ENCODE measurements at places on chromosomes 4 and X.

GRCh38 chr4:75484190-75484589 is 30.0 kb downstream of the RCHY1 start:
- no peak for DNase-seq

DNA sequence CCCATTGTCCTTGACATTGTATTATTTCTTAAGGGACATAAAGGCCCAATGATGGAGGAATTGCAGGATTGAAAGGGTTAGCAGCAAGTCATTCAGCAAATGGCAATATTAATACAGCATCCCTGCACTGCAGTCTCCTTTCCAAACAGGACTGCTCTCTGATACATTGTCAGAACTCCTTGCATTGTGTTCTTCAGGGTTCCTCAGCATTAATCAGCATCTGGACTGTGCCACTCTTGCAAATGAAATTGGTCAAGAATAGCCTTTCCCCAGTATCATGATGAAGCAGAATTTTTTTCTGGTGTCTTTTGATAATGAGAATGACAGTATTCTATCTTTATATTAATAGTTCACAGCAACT is 272.6 kb upstream of the HAND2 start:
- no peak for DNase-seq

GRCh38 chrX:45619290-45619689 is 418.6 kb upstream of the DIPK2B start:
- no peak for DNase-seq

- no peak for DNase-seq
Observed at GRCh38 chr4:57018980-57019379, 40.3 kb downstream of the POLR2B start.

- DNase-seq = no peak
Observed at GRCh38 chrX:57822398-57822797, 87.9 kb downstream of the ZXDA start.

- DNase-seq = peak; percentile 27
Observed at GRCh38 chr4:15938182-15938581, 358 bp downstream of the FGFBP1 start.

DNA sequence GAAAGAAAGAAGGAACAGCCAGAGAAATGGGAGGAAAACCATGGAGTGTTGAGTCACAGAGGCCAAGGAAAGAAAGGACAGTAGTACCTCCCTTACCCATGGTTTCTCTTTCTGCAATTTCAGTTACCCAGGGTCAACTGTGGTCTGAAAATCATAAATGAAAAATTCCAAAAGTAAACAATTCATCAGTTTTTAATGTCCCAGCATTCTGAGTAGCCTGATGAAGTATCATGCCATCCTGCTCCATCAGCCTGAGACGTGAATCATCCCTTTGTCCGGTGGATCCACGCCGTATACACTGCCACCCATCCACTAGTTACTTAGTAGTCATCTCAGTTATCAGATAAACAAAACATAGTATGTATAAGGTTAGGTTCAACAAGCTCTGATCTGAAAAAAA is 114.2 kb downstream of the COMMD8 start:
- no peak for DNase-seq

DNA sequence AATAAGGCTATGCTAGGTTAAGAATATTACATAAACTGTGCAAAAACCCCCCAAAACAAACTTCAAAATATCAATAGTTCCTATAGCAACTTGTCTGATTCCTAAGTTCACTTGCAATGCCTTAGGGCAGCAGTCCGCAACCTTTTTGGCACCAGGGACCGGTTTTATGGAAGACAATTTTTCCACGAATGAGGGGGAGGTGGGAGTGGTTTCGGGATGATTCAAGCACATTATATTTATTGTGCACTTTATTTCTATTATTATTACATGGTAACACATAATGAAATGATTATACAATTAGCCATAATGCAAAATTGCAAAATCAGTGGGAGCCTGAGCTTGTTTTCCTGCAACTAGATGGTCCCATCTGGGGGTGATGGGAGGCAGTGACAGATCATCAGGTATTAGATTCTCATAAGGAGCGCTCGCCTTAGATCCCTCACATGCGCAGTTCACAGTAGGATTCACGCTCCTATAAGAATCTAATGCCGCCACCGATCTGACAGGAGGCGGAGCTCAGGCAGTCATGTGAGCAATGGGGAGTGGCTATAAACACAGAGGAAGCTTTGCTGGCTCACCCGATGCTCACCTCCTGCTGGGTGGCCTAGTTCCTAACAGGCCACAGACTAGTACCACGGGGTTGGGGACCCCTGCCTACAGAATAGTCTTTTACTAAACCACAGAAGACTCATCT is 39.7 kb downstream of the ACOX3 start:
- DNase-seq = no peak

DNA sequence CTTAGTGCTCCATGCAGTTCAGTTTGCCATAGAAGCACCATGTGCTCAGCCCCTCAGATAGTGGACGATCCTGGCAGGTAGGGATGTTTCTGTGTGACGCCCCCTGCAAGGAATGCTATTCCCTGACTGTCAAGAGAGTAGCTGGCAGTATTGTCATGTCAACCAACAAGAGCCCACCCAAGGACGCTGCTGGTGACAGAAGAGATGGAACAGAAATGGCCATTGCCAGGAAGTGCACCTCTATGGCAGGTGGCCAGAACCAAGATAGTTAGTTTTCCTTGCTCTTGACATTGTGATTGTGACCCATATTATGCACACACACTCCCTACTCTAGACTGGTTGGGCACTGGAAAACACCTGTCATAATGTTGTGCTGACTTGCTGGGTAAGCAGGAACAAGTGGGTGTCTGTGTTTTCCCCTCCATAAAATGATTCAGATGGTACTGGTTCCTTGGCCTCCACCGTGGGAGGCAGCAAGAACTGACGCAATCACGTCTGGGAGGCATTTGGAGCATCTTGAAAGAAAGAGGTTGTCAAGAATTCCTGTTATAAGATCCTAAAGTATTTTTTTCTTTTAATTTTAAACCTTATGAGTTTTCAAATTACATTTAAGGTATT is 507.9 kb downstream of the MID1IP1 start:
- no peak for DNase-seq

GRCh38 chr4:147029296-147029695 is 83.6 kb upstream of the TTC29 start:
- DNase-seq = no peak

DNA sequence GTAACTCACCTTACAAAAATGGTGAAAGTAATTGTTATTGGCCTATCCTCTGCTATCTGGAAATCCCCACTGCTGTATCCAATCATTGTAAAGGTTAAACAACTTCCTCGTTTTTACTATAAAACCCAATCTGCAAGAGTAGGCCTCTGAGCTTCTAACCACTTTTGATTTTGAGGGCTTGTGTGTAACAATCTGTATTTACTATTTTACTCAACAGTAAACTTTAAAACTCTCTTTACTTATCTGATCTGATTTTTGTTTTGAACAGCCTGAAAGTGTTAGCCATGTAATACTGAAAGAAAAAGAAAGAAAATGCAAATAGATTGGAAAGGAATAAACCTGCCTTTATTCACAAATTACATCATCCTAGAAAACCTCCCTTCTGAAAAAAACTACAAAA is 63.1 kb downstream of the SLC10A7 start:
- DNase-seq = no peak

DNA sequence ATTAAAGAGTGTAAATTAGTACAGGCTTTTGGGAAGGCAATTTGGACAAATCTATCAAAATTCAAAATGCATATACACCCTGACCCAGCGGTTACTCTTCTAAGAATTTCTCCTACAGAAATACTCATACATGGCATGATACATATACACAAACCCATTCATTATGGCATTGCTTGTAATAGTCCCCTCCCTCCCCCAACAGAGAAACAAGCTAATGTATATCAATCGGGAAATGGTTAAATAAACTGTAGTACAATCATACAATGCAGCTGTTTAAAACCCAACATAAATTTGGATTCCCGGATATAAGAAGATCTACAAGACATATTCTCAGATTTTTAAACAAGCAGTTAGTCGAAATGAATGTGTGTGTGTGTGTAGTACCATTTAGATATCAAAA is 808 bp downstream of the HUWE1 start:
- DNase-seq = no peak

DNA sequence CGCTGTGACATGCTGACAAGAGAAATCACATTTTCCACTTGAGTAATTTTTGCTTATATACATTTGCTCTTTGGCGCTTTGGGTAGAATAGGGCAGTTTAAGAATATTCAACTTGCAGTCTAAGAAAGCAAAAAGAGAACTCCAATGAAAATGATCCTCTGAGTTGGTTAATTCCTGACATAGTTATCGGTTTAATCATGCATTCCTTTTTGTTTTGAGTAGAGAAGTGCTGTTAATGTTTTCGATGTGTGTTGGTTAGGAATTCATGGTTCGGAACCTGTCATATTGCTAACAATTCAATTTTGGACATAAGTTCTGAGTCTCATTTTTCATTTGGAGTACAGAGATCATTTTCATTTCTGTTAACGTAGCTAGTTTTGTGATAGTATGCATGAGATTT is 700.6 kb upstream of the PITX2 start:
- no peak for DNase-seq

GRCh38 chrX:9955506-9955905 is 11.7 kb upstream of the CLDN34 start:
- DNase-seq = no peak

- DNase-seq = no peak
Observed at GRCh38 chr4:101291198-101291597, 56.1 kb downstream of the PPP3CA start.

DNA sequence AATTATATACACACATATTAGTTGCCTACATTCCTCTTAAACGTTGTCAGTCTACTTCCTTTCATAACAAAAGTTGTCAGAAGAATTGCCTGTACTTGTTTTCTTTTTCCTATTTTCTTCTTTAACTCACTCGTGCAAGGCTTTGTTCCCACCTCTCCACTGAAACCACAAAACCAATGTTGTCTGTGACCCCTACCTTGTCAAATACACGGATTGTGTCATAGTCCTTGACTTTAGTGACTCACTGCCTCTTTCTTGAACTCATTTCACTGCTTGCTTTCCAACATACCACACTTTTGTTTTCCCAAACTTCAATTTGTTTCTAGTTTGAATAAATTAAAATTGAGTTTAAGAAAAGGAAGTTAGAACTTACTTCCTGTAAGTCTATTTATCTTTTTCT is 283.9 kb upstream of the AGA start:
- DNase-seq = no peak

DNA sequence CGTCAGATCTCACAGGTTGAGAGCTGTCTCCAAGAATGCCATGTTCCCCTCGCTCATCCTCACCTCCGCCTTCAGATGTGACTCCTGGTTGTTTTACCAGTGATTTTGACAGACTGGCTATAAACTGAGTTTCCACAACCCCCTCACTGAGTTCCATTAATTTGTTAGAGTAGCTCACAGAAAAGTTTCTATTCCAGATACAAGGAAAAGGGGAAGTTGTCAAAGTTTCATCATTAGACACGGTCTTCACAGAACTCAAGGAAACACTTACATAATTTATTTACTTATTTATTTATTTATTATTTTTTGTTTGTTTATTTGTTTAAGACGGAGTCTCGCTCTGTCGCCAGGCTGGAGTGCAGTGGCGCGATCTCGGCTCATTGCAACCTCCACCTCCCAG is 55.7 kb upstream of the IQSEC2 start:
- DNase-seq = no peak

DNA sequence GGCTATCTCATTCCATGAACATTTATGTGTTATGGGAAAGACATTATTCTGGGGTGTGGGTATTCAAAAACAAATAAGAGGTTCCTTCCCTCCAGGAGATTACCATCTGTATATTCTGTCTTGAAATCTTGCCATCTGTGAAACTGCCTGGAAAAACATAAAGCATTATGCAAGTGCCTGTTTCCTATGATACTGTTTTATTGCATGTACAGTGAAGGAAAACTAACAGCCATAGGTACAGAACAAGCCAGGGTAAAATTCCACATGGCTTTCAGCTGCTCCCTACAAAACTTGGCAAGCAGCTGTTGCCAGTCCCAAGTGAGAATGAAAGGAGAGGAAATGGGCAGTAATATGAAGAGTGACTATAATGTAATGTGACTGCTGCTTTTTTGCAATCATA is 136.0 kb downstream of the GUCY2F start:
- no peak for DNase-seq

- DNase-seq = no peak
Observed at GRCh38 chr4:155809835-155810234, 51.0 kb downstream of the GUCY1B1 start.

GRCh38 chr4:107619731-107620130 is 100.3 kb downstream of the PAPSS1 start:
- DNase-seq = no peak

DNA sequence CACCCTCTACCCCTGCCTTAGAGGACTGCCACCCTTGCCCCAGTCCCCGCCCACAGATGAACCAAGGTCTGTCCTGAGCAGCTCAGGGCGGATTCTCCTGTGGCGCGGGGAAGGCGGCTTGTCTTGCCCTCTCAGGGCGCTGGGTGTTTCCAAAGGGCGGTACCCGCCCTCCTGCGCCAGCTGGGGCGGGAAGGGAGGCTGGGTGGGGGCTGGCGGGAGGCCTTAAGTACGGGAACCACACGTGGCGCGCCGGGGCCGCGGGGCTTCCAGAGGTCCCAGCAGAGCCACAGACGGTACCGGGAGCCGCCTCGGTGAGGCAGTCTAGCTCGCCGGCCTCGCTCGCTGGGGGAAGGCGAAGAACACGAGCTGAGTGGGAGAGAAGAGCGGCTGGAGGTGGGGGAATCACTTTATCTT is 361.1 kb downstream of the MID1IP1 start:
- peak; percentile 46 for DNase-seq

- DNase-seq = no peak
Observed at GRCh38 chrX:19370061-19370460, 26.3 kb downstream of the PDHA1 start.

DNA sequence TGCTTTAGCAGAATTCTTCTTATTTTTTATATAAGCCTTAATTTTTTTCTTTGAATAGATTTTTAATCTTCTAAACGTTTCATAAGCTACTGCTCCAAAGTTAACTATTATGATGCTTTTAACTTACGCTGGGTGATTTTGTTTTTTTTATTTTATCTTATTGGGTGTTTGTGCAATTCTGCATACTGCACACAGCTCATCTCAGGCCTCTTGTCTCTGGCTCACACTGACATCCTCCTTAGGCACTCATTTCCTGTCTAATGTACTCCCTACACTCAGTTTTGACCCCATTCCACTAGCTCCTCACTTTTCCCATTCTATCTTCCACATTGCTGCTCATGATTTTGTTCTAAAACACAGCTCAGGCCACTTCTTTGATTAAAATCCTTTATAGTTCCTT is 111.9 kb upstream of the MAP9 start:
- no peak for DNase-seq

- no peak for DNase-seq
Observed at GRCh38 chr4:109011241-109012026, 248.6 kb upstream of the ETNPPL start.

- DNase-seq = no peak
Observed at GRCh38 chr4:110046588-110047049, 133.9 kb downstream of the EGF start.
